ENCODE measurements at places on chromosomes 6 and 20.

GRCh38 chr20:1209447-1210387 is 6.5 kb downstream of the C20orf202 start:
- DNase-seq: no peak

GRCh38 chr20:38536310-38536709 is 44.7 kb upstream of the ADIG start:
- no peak for DNase-seq

DNA sequence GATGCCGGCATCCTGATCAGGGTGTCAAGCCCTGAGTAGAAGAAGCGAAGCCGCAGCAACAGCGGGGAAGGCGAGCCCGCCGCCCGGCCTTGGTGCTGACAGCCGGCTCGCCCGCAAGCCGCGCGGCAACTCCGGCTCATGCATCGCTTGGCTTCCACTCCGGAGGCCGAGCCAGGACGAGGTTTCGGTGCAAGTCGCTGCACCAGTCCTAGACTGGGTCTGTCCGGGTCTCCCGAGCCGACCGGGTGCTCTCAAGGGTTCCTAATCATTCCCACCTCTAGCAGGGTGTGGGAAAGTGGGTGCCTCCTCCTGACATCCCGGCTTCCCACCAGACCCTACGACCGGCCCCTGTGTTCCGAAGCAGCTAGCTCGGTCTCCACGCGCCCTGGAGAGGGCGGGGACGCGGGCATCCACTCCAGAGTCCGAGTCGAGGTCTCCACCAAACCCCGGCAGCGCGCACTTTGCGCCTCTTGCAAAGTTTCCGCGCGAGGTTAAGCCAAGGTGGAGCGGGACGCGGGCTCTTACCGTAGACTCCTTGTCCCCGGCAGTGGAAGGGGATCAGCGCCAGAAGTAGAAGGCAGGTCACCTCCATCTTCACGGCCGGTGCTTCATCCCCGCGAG is 1.4 kb downstream of the MDGA1 start:
- peak; percentile 66 for DNase-seq

DNA sequence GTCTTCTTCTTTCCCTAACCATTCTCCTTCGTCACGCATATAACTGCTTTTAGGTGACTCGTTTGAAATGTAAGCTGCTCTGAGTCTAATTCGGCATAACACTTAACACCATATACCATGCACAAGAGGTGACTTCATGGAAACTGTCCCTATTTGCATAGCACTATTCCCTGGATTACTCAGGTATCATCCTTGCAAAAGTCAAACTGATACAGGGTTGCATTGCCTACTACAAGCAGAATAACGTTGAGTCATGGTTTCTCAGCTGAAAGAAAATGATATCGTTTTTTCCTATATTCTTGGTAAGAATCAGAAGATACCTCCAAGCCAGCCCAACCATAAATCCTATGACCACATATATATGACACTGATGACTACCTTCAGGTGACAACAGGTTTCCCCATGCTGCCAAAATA is 227.5 kb downstream of the ATXN1 start:
- no peak for DNase-seq

- no peak for DNase-seq
Measured at GRCh38 chr6:155543166-155543847, 87.7 kb upstream of the NOX3 start.

- no peak for DNase-seq
Measured at GRCh38 chr6:54710456-54710855, 136.1 kb upstream of the FAM83B start.

GRCh38 chr6:122780114-122780513 is 598 bp downstream of the FABP7 start:
- no peak for DNase-seq

- no peak for DNase-seq
Measured at GRCh38 chr20:51493346-51493791, 49.1 kb downstream of the NFATC2 start.

- DNase-seq: no peak
Measured at GRCh38 chr20:7980332-7981046, 39.1 kb downstream of the TMX4 start.

DNA sequence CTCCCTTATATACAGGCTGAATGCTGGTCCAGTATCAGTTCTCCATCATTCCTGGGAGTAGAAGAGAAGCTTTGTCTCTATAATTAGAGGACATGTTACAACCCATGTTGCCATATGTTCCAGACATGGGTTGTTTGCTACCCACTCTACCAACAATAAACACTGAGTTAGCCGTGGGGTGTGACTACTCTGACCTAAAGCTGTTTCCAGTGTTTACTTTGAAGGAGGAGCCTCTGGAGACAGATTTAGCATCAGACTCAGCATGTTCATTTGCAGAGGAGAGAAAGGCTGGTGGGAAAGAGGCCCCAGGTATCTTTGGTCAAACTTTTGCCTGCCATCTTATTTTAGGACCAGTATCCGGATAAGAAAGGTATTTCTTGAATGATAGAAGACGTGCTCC is 157.9 kb upstream of the SNX9 start:
- no peak for DNase-seq

DNA sequence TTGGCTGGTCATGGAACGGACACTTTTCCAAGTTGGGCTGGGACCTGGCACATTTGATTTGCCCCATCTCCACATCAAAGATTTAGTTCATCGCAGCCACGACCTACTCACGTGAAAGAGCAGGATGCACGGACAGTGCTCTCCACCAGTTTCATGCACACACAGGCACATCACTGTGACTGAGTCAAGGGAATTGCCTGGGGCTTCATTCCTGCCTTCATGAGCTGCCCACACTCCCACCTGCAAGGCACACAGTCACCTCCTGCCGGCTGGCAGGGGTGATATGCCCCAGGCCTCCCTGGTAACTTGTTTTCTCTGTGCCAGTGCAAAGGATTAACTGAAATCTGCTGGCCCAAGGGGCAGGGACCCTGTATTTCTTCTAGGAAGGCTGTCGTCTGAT is 23.3 kb upstream of the CST1 start:
- DNase-seq: no peak

GRCh38 chr20:38117205-38117604 is 47.9 kb downstream of the TGM2 start:
- DNase-seq: no peak

DNA sequence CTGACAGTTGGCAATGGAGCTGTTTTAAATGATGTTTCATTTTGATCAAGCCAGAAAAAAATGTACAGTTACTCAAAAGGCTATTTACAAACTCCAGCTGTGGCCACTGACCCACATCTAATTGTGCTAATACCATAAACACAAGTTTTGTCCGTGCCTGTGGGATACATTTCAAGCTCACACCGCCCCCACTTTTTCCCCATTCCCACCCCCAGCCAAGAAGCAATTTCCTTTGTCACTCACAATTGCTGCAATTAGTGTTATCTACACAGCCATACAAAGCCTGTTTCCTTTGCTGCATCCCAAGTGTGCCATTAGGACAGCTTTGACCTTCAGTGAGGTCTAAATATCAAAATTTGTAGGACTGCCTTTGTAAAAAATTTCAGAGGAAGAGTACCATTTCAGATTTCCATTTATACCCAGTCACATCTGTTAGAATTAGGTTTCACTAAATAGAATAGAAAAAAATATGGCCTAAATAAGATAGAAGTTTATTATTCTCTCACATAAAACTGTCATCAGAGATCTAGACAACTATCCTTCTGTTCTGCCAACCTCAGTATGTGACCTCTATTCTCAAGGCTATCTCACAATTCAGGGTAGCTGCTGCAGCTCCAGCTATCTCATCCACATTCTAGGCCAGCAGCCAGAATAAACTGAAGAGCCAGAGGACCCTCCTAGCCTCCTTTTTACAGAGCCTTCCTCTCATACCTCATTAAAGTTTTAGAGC is 202.6 kb downstream of the NFATC2 start:
- no peak for DNase-seq

DNA sequence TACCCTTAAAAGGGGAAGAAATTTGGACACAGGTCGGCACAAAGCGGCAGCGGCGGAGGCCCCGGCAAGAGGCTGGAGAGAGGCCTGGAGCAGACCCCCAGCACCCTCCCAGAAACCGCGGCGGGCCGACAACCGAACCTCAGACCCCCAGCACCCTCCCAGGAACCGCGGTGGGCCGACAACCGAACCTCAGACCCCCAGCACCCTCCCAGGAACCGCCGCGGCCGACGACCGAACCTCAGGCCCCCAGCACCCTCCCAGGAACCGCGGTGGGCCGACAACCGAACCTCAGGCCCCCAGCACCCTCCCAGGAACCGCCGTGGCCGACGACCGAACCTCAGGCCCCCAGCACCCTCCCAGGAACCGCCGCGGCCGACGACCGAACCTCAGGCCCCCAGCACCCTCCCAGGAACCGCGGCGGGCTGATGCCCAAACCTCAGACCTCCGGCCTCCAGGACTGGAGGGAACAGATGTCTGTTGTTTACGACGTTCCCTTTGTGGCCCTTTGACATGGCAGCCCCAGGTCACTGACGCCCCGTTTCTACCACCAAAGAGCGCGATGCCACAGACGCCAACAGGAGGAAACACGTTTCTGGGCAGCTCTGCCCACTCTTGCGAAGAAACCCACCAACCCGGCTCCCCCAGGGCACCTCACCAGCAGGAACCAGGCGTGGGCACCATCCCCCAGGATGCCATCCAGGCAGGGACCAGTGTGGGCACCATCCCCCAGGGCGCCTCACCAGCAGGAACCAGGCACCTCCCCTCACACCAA is 28.4 kb downstream of the ZBTB46 start:
- DNase-seq: no peak

- DNase-seq: no peak
Measured at GRCh38 chr6:118864341-118865099, 29.4 kb upstream of the ASF1A start.

- peak; percentile 81 for DNase-seq
Measured at GRCh38 chr20:35994994-35995453, 26.6 kb downstream of the CNBD2 start.

DNA sequence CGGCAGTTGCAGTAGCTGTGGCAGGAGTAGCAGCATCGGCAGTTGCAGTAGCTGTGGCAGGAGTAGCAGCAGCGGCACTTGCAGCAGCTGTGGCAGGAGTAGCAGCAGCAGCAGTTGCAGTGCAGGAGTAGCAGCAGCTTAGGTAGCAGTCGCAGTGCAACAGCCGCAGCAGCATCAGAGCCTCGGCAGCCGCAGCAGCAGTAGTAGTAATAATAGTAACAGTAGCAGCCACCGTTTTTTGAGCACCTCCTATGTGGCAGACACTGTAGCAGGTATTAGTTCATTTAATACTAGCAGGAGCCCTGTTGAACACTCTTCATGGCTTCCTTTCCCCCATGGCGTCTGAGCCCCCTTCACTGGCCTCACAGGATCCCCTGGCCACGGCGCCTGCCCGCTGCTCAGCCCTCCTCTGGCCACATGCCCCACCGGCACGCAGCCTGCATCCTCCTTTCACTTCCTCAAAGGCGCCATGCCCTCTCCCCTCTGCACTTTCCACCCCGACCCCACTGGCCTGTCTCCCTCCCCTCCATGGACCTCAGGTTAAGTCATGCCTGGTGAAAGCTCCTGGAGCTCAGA is 19.1 kb upstream of the IRF4 start:
- no peak for DNase-seq

GRCh38 chr6:40950986-40951698 is 87.9 kb downstream of the UNC5CL start:
- DNase-seq: no peak

DNA sequence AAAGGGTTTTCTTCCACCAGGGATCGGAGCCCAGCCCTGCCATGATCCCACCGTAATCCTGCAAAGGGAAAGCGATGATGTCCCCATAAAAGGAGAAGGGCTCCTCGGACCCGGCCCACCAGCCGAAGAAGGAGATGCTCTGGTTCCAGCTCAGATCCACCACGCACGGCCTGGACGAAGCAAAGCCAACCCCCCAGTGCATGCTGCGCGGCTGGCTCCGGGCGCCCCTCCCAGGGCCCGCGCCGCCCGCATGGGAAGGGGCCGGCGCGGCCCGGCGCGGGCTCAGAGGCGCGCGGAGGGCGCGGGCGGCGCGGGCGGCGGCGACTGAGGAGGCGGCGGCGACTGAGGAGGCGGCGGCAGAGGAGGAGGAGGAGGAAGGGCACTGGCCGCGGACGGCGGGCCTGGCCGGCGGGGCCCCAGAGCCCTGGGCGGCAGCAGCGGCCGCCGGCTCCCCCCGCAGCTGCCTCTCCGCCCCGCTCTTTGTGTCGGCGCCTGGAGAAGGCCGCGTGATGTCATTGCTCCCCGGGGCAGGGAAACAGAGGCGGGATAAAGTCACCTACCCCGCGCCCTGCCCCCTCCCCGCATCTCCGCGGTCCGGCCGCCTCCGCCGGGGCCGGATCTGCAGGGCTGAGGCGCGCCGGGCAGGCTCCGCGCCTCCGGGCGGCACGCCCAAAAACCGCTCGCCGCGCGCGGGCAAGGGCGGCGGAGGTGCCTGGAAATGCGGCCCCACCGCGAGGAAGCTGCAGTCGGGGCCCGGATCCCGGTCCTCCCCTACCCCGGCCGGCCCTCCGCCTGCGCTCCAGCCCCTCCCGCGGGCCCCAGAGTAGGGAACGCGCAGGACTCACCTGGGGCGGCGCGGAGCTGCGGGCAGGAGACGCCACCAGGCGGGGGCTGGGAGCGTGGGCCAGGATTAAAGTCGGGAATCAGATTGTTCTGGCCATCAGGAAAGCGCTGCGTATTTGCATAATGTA is at the start of gene FAXC:
Gene FAXC (minus strand): TSS at position 504 of the 971 bp plus-strand sequence. CDS start 302 bp downstream, at position 202.
- DNase-seq: peak; percentile 49

GRCh38 chr6:5657684-5658430 is 348.9 kb downstream of the NRN1 start:
- no peak for DNase-seq

GRCh38 chr20:38228436-38228835 is 32.1 kb downstream of the KIAA1755 start:
- no peak for DNase-seq

DNA sequence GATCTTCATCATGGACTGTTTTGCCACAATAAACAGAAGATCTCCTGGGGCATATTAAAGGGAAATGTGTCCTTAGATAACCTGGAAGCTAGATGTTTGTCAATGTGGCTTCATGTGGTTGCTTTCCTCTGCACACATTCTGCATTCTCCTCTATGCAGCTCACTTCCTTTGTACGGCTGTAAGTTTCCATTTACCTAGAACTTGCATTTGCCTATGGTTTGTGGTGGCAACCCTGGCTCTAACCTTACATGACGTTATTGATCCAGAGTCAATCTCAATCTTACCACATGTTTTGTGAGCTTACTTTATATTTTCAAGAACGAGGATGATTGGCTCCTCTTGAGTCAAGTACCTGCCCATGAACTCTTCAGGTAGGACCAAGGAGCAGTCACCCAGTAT is 863.1 kb downstream of the MAFB start:
- DNase-seq: no peak

- DNase-seq: peak; percentile 65
Measured at GRCh38 chr6:37643851-37644672, 53.6 kb downstream of the MDGA1 start.

GRCh38 chr6:138038142-138038870 is 68.9 kb downstream of the PERP start:
- no peak for DNase-seq

DNA sequence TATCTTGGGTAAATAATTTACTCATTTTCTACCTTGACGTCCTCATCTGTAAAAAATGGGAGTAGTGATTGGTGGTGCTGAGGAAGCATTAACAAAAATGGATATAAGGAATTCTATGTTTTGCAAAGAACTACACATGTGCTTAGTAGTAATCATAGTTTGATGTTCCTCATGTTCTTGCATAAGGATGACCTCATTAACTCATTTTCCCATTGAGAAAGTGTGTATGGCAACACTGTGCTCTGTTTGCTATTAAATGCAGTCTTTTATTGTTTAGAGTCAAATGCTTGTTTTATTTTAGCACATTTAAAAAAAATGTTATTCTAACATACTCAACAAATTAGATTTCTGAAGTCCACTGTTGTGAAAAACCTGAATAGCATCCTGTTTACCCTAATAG is 211.2 kb upstream of the RSPO3 start:
- no peak for DNase-seq
